Immature natural killer cell (primary cell): ENCODE measurements at places on chromosomes 7 and 10.

GRCh38 chr10:2759233-2759632 is 308.1 kb upstream of the PFKP start:
- DNase-seq: no peak

- DNase-seq: no peak
Observed at GRCh38 chr10:80122110-80122710, 10.3 kb upstream of the PLAC9 start.

GRCh38 chr10:104767745-104768144 is 126.7 kb downstream of the SORCS3 start:
- DNase-seq: no peak

- DNase-seq: no peak
Observed at GRCh38 chr10:28939281-28940157, 262.2 kb downstream of the BAMBI start.
